Fibroblast of villous mesenchyme (primary cell): ENCODE measurements at places on chromosomes 13 and 19. TPM values are rescaled to one million over a fixed set of nuclear protein-coding genes. Genes with fewer than 3 reads are reported as not detected.

- no peak for DNase-seq
Measured at GRCh38 chr13:51066091-51066831, 44.8 kb downstream of the C13orf42 start.

DNA sequence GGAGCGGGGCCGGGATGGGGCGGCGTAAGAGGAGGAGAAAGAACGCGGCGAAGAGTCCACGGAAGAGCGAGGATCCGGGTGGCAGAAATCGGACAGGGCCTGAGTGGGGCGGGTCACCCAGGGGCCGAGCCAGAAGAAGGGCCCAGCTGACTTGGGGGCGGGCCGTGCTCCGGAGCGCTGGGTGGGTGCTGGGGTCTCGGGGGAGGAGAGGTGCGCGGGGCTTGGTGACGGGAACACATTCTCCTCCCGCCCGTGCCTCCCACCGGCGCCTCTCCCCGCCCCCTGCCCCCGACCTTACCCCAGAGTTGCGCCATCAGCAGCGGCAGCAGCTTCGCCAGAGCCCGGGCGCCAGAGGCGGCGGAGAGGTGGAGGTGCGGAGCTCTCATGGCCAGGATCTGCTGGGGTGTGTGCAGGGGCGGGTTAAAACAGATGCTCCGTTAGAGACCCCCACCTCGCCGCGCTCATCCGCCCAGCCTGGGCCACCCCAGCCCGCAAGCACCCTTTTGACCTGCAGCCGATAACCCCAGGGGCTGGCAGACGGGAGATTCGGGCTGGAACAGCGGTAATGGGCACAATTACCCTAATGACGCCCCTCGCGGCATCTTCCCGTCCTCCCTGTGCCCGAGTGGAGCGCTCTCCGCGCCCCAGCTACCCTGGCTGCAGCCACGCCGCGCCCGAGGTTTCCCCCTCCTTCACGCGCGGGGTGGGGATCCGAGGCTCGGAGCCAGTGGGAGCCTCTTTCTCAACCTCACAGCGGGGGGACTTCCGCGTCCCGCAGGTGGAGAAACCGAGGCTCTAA is 565 bp downstream of the KLK10 start:
- DNase-seq: no peak

DNA sequence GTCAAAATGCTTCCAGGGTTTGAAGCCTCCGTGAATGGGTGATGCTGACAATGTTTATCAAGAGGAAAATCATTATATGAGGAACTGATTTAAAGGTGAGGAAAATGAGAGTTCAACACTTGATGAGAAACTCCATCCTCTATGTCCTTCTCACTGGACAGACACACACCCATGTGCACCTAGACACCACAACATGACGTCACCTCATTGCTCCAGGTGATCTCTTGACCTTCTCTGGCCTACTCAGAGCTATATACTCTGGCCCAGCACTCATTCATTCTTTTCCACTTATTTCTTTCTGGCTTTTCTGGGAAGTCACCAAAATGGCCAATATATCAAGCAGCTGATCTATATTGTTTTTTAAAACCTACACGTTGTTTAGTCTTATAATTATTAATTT is 778.7 kb upstream of the PCDH20 start:
- DNase-seq: no peak

GRCh38 chr13:36840718-36841250 is 21.8 kb downstream of the RFXAP start:
- DNase-seq: no peak

DNA sequence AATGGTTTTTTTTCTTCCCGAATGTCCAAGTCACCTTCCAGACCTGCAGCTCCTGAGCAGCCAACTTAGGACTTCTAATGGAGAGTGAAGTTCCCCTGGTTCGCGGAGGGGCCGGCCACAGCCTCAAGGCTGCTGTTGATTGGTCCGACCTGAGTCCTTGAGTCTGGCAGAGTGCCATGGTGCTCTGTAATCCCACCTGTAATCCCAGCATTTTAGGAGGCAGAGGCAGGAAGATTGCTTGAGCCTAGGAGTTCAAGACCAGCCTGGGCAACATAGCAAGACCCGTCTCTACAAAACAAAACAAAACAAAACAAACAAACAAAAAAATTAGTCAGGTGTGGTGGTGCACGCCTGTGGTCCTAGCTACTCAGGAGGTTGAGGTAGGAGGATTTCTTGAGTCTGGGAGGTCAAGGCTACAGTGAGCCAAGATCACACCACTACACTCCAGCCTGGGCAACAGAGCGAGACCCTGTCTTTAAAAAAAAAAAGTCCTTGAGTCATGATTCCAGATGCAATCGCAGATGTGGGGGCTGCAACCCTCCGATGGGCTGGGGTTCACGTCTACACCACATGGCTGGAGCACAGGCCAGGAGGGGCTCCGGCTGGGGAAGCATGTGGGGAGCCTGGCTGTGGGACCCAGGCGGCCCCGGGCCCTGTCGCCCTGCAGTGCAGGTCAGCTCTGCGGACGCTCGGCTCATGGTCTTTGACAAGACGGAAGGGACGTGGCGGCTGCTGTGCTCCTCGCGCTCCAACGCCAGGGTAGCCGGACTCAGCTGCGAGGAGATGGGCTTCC is 17.7 kb downstream of the HPN start:
- no peak for DNase-seq

GRCh38 chr13:25874907-25875306 is 176.9 kb downstream of the SHISA2 start:
- DNase-seq: no peak

DNA sequence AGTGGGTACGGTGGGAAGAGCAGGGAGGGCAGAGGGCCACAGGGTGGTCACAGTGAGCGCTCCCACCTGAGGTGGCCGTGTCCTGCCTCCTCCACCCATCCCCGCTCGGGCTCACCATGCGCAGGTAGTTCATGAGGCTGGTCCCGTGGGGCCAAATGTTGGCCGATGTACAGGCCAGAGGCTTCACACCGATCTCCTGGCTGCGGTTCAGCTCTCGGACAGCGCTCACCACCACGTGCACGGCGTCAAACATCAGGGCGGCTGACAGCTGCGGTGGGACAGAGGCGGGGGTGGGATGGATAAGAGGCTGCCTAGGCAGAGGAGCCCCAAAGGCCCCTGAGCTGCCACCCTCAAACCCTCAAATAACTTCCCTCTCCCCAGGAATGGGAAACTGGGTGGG is 15.8 kb downstream of the GRIK5 start:
- DNase-seq: no peak

The ADPRHL1 gene
- total RNA-seq: 1.3 and 2.9 TPM in 2 replicates

The ZGLP1 gene
- total RNA-seq: 0.32 and 0.43 TPM in 2 replicates
